ENCODE measurements at places on chromosomes 13 and 19.

GRCh38 chr19:54938906-54939305 lies 8.4 kb downstream of the NLRP7 start:
- DNase-seq: no peak

DNA sequence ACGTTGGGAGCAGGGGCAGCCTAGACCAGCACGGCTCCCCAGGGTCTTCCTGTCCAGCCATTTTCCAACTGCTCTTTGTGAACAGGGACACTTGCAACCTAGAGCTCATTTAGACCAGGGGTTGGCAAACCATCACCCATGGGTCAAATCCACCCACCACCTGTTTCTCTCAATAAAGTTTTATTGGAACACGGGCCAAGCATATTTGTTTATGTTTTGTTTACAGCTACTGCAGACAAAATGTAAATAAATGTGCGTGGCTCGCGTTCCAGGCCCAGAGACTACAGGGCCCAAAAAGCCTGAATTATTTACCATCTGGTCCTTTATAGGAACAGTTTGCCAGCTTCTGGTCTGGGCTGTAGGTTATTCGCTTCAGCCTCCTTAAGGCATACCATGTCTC lies 13.3 kb upstream of the EMC10 start:
- DNase-seq: no peak

GRCh38 chr13:81639984-81640582 lies 1299.2 kb upstream of the SPRY2 start:
- DNase-seq: no peak

DNA sequence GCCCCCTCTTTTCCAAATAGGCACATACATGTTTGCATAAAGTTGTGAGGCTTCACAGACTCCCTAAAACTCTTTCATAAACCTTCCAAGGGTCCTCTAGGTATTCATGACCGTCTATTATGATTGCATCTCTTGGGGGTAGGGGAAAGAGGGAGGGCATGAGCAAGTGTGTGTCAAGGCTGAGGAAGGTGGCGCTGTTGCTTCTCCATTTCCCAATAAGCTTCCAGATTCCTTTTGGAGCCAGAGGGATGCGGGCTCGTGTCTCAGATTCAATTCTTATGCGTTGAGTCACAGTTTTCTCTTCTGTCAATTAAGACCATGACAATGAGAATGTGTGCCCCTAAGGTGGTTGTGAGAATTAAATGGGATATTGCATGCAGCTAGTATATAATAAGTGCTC lies 51.0 kb upstream of the CYP2A7 start:
- DNase-seq: no peak

DNA sequence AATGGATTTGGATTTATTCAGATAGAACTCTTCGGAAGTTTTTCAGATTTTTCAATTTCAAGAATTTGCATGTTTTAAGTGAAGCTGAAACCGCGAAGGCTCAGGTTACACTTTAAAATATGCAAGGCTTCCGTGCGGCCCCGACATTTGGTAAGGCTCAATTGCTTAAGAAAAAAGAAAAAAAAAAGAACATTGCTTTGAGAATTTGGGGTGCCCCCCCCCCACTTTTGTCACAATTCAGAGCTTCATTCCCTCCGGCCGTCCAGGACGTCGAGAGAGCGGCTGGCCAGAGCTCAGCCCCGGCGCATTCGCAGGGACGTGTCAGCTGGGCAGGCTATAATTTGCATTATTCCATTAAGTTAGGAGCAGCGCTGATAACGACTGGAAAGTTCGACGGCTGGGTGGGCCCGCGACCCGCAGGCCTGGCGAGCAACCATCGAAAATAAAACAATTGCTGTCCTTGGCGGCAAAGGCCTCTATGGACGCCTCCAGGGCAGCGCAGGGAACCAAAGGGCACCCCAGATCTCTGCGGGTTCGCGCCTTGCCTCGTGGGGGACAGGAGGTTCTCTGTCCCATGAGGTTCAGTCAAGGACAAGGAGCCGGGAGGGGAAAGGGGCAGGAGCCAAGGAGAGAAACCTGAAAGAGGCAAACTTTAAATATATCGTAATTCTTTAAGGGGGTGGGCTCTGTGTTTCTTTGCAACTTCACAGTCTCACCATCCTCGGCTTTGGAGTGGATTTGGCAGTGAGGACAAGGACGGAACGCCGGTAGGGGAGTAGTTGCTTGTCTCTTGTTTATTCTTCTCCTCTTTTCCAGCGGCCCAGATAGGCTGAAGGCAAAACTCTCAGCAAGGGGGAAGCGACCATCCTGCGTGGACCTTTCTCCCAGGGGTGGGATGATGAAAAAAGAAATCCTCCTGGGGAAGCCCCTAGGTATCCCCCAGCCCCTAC lies 7.0 kb downstream of the SOX21 start:
- DNase-seq: peak; percentile 56

DNA sequence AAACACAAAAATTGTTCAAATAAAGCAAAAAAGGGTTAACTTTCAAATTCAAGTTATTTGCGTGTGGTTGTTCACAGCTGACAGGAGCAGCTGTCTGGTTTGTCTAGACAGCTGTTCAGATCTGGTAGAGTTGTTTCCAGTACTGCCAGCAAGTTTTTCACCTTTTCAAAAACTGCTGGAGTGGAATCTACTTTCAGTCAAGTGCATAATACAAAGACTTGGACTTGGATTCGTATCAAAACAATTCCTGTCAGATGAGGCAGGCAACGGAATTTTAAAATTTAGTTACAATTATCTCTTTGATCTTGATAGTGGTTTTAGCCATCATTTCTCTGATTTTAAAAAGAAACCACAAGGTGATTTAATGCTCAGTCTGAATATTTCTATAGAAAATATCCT lies 51.7 kb upstream of the EEF1AKMT1 start:
- DNase-seq: no peak

- peak; percentile 63 for DNase-seq
Observed at GRCh38 chr19:49347835-49348234, 12.6 kb downstream of the CD37 start.

GRCh38 chr13:20198781-20199180 lies 6.0 kb upstream of the GJB2 start:
- no peak for DNase-seq

DNA sequence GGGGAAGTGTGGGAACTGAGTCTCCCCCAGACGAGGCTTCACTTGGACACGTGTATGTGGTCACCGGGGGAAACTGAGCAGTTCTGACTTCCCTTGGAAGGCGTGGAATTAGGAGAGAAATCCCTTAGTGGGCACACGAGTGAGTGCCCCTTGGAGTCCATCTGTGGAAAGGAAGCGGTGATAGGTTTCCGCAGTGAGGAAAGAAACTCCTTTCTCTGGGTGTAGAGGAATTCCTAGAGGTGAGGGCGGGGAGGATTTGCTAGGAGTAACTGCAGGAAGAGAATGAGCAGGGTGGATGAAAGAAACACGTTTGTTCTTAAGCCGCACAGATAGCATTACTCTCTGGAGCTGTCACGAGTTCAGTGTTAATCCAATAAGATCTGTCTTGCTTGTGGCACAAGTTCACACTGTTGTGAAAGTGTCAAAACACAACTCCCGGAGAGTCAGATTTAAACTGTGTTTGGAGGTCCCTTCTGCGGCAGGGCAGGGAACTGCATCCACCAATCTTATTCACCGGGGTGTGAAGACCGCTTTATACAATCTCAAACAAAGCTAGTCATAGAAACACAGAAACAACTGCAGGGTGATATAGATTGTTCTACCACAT lies 1.2 kb downstream of the KL start:
- peak; percentile 52 for DNase-seq

DNA sequence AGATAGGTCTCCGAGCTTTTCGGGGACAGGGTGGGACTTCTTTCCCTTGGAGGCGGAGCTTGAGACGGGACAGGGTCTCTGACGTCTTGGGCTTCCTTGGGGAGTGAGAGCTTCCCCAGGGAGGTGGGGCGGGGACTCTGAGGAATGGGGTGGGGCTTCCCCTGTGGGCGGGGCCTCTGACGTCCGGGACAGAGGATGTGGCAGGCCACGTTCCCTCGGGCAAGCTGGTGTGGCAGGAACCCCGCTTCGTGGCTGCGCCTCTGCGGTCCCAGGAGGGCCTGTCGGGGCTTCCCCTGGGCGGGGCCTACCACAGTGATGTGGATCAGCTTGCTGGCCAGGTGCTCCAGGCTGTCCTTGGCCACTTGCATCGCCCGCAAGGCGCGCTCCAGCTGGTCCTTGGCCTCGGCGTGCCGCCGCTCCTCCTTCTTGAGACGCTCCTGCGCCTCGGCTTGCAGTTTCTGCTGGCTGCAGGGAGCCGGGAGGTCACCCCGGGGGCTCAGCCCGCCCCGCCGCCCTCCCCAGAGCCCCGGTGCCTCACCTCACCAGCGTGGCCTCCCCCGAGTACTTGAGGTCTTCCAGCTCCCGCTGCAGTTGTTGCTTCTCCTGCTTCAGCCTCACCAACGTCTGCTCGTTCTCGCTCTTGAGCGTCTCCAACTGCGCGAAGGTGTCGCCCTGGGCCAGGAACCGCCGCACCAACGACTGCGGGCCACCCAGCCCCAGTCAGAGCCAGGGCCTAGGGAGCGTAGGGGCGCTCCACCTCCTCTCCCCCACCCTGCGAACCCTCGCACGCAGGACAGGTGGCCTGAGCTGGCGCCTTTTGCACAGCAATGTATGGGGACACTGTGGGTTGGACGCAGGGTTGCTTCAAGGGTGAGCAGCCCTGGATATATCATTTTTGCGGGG lies 3.3 kb upstream of the RGL3 start:
- DNase-seq: peak; percentile 73

- no peak for DNase-seq
Observed at GRCh38 chr13:73119612-73120011, 60.8 kb downstream of the KLF5 start.

GRCh38 chr19:46878613-46879375 lies 18.0 kb downstream of the ARHGAP35 start:
- no peak for DNase-seq

DNA sequence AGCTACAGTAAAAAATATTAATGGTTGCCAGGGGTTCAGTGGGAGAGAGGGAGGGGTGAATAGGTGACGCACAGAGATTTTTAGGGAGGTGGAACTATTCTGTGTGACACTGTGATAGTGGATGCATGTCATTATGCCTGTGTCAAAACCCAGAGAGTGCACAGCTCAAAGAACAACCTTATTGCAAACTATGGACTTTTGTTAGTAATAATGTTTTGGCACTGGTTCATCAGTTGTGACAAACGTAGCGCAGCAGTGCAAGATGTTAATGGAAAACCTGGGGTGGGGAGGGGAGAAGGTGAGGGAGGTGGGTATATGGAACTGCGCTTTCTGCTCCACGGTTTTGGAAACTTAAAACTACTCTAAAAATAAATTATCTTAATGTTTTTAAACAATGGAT lies 134.6 kb upstream of the RFC3 start:
- DNase-seq: no peak

DNA sequence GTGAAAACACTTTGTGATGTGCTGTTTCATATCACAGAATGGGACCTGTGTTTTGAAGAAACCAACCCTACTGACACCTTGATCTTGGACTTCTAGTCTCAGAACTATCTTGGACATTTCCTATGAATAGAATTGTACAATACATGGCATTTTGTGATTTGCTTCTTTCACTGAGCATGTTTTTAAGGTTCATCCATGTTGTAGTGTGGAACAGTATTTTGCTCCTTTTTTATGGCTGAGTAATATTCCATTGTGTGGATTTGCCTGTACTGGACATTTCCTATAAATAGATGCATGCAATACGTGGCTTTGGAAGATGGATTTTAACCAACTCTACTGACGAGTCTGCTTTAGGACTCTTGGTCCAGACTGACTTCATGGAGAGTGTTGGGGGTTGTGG lies 46.8 kb downstream of the VAV1 start:
- no peak for DNase-seq

DNA sequence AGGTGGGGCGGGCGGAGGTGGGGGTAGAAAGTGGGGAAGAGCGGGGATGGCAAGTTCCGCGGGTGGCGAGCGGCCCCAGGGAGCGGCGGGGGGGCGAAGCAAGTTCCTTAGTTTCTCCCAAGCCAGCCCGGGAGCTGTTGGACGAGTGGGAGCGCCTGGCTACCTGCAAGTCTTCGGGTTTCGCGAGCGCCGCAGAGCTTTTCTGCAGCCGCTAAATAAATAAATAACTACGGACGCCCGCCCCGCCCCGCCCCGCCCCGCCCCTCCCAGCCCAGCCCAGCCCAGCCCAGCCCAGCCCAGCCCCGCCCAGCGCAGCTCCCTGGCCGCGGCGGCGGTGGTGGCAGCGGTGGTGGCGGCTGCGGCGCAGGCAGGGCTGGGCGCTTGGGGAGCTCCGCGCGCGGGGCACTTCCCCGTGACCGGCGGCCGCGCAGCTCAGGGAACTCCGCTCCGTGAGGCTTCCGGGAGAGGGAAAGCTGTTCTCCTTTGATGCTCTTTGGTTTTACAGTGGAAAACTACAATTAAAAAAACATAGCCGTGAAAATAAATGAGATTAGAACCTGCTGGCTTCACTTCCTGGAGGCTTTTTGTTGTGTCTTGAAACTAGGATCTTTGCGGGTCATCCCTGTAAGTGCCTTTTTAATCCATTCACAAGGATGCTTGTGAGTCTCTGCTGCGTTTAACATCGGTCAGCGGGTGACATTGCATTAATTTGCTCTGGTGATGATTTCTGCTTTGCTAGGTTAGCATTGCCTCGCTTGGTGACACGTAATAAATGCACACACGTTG lies at the start of gene UBE2L5:
UBE2L5 (plus strand) TSS at position 440 of the 786 bp plus-strand sequence. CDS start 5,498 bp downstream, outside the sequence.
- DNase-seq: peak; percentile 91

GRCh38 chr19:57435062-57435978 lies at the start of gene ZNF749:
Gene ZNF749, plus strand, starts transcription at chr19:57435325. Its CDS starts 254 bp downstream, at chr19:57435579.
- peak; percentile 97 for DNase-seq

DNA sequence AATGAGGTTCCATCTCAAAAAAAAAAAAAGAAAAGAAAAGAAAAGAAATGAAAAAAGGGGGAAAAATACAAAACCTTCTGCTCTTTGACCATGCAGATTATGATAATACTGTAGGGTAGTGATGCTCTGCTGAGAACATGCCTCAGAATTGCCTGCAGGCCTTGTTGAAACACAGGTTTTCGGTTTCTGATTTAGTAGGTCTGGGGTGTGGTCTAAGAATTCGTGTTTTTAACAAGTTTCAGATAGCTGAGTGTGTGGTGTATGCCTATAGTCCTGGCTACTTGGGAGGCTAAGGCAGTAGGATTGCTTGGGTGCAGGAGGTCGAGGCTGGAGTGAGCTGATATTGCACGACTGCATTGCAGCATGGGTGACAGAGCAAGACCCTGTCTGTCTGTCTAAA lies 14.9 kb upstream of the CYP2B6 start:
- no peak for DNase-seq

DNA sequence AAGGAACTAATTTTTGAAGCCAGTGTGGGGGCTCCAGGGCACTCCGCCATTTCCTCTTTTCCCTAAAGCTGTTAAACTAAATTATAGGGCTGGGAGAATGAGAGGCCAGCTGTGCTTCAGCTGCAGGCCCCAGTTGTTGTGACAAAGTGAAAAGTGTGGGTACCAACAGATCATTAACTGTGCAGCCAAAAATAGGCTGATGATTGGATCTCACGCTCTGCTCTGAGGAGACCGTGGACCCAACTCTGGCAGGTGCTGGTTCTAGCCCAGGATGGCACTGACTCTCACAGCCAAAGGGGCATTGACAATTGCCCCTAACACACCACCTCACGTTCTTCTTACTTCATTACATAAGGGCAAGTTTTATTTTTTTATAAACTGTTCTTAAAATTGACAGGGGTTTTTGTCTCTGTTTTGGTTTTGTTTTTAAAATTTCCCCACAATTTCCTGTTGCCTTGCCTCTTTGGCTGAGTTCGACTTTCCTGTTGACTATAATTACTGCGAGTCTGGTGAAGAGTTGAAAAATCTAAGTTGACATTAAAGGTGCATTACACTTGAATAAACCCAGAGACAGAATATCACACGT lies 391.0 kb downstream of the FGF9 start:
- DNase-seq: no peak
